Gastrocnemius medialis (tissue), 4 donors: ENCODE measurements at places on chromosomes 7 and 10.

DNA sequence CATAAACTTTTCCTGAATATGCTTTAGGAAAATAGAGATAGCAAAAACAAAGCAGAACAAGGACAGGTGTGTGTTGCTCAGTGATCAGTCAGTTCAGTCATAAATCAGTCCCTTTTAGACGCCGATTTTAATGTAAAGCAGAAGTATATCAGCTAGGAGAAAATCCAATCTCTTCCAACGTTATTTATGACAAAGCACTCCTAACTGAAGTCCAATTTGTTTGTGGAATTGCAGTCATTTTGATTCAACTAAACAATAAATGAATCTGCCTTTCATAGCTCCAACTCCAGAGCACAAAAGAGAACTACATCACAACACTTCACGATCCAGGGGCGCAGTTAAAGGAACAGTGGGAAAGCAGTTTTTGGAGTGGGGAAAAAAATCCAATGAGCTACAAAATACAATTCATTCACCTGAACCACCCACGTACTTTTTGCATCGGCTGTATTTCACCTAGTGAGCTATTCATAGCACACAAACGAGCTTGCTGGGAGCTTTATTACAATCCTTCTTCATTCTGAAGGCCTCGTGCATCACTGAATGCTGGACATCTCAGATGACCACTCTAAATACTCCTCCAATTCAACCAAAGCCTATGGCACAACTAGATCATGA lies 151.3 kb downstream of the LRRN3 start:
- no peak for DNase-seq

GRCh38 chr7:151039850-151040548 lies 8.3 kb upstream of the ASIC3 start:
- no peak for DNase-seq

- no peak for DNase-seq
Observed at GRCh38 chr7:153682628-153683027, 369.6 kb upstream of the DPP6 start.

- DNase-seq: peak; percentile 12
Observed at GRCh38 chr7:44056681-44057080, 8.7 kb downstream of the PGAM2 start.

DNA sequence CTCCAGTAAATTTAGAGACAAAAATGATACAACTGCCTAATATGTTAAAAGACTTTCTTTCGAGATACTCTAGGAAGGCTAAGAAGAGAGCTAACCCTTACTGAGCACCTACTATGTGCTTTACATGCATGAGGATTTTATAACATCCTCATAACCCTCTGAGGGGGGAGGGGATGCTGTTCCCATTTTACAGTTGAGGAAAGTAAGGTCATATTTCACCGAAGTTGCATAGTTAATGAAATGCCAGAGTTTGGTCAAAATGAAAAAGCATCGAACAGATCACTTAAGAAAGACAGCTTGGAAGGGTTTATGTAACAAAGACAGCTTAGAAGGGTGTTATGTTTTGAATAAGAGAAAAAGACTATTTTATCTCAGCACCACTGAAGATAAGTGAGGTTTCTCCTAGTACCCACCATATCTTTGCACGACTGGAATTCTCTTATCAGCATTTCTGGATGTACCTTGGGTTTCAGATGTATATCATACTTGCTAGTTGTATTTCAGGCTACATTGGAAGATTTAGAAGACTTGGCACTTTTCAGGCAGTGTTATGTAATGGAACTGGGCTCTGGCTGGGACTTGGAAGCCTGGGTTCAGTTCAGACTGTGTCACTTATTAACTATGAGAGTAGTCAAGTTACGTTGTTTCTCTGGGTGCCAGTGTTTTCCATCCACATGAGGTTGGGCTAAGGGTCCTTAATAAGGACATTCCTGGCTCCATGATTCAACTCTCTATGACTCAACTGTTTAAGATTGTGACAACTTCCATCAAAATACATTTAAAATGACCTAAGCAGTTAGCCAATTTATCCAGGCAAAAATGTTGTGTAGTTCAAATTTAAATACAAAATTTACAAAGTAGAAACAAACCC lies 6.0 kb downstream of the RHOBTB1 start:
- no peak for DNase-seq

GRCh38 chr7:1725199-1725690 lies 55.2 kb downstream of the ELFN1 start:
- DNase-seq: peak; percentile 88

- DNase-seq: no peak
Observed at GRCh38 chr7:85205754-85206153, 18.9 kb upstream of the SEMA3D start.

DNA sequence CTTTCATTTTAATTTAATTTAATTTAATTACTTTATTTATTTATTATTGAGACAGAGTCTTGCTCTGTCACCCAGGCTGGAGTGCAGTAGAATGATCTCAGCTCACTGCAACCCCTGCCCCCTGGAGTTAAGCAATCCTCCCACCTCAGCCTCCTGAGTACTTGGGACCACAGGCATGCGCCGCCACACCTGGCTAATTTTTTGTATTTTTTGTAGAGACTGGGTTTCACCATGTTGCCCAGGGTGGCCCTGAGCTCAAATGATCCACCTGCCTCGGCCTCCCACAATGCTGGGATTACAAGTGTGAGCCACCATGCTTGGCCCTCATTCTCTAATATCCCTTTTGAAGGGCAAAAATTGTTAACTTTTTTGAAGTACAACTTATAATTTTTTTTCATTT lies 92.9 kb downstream of the XRCC2 start:
- no peak for DNase-seq

GRCh38 chr7:134420424-134421125 lies 38.3 kb downstream of the AKR1B1 start:
- no peak for DNase-seq

DNA sequence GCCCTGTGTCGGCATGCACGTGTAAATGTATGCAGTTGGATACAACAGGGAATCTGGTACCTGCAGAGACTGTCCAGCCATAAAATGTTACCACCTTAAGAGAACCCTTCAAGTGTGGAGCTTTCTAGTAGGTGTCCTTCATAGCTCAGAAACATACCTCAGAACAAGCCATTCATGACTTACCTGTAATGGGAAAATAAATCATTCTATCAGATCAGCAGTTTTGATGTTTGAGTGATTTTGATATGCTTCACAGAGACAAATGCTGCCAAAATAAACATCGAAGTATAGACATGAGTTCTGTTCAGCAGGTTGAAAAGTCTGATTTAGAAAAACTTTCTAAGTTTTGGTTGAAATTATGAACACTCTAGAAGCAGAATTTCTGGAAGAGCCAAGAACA lies 33.5 kb upstream of the UMAD1 start:
- DNase-seq: no peak

DNA sequence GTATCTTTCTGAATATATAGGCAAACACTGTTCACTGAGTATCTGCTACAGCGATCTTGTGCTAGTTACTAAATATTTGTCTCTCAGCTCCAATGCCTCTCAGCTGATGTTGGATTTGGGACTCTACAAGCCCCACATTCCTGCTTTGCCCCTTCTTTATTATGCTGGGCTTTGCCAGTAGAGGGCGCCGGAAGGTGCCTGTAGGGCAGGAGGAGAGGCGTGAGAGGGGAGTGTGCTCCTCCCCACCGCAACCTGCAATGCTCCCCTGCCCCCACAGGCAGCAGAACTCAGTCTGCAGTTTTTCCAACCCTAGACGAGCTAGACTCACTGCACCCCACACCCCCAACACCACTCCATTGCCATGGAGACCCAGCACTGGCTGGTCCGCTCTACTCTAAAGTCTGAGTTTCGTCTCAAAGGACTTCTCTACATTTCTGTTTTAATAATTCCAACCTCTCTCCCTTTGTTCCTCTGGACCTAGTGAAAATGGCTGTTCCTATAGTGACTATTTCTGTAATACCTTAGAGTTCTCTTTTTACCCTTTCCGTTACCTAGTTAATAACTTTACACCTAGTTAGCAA lies 337.6 kb downstream of the CCSER2 start:
- DNase-seq: no peak

- DNase-seq: no peak
Observed at GRCh38 chr10:120562956-120563355, 105.9 kb downstream of the PLPP4 start.

- no peak for DNase-seq
Observed at GRCh38 chr7:34247468-34247867, 342.1 kb downstream of the BMPER start.

- DNase-seq: no peak
Observed at GRCh38 chr7:5426226-5426475, 2.5 kb upstream of the TNRC18 start.

GRCh38 chr7:124893140-124893827 lies 36.3 kb downstream of the POT1 start:
- DNase-seq: no peak

- no peak for DNase-seq
Observed at GRCh38 chr10:116659049-116659670, 38.4 kb downstream of the PNLIPRP2 start.

DNA sequence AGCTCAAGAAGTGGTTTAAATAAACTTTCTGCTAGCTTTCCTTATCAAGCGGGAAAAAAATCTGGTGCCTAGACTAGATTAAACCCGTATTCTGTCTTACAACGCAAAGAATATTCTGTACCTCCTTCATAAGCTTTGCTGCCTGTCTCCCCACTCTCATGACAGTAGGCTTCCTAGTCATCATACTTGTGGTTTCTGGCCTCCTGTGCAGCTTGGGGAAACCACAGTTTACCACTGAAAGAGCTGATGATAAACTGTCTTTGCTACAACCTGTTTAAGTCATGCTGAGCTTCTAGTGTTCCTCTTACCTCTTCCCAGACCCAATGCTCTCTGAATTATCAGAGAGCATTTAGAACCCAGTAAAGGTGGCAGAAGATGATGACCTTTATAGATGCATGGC lies 55.0 kb downstream of the PODXL start:
- DNase-seq: no peak

- DNase-seq: no peak
Observed at GRCh38 chr7:37510043-37510634, 61.5 kb upstream of the ELMO1 start.

DNA sequence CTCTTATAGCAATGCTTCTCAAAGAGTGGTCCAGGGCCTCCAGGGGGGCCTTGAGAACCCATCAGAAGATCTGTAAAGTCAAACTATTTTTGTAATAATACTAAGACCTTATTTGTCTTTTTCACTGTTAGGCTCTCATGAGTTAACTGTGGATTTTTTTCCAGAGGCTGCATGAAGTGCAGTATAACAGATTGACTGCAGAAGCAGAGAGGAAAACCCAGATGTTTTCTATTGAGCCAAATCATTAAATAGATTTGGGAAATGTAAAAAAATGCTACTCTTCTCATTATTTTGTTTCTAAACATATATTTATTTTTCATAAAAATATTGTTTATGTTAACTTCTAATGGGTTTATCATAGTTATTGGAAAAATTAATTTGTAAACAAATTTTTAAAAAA lies 589.0 kb upstream of the LRRTM3 start:
- no peak for DNase-seq

DNA sequence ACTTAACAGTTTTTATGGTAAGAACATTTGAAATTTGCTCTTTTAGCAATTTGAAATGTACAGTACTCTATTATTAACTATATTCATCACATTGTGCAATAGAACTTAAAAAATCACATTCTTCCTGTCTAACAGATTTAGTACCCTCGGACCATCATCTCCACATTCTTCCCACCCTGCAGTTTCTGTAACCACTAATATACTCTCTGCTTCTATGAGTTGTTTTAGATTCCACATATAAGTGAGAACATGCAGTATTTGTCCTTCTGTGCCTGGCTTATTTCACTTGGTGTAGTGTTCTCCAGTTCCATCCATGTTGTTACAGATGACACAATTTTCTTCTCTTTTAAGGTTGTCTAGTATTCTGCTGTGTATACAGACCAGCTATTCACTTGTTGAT lies 88.9 kb upstream of the SEC61G start:
- DNase-seq: no peak

DNA sequence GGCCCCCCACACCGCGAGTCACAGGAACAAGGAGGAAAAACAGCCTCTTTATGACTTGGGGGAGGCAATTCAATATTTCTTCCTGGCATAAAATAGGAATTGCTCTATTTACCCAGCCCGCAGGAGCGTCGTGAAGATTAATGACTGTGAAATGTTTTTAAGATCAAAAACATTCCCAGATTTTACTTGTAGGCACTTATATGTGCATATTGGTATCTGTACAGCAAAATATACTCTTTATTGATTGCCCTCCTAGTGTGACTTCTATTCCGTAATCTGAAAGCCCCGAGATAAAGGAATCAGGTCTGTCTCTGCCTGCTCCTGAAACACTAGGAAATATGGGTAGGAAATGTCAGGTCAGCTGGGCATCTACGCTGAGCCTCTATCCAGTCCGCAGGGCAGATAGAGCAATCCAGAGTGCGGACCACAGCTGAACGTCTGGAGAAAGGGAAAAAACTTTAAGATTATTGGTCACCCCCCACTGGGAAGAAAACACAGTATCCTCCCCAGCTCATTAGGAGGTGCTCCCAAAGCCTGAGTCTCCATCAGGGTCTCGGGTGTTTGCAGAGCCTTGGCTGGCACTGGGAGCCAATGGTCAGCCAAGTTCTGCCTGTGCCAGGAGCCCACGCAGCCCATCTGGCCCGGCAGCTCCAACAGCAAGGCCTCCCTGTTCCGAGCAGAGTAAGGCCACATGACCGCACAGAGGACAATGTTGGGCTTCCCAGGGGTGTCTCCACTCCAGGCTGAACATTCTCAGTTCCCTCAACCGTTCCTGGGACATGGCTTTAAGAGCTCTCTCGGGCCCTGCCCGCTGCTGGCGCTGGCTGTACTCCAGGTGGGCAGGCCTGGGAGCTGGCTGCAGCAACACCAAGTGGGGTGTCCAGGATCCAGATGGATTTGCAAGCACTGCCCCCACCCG lies 7.7 kb downstream of the CTBP2 start:
- DNase-seq: peak; percentile 78

- DNase-seq: no peak
Observed at GRCh38 chr10:90817128-90817889, 40.5 kb downstream of the HTR7 start.

DNA sequence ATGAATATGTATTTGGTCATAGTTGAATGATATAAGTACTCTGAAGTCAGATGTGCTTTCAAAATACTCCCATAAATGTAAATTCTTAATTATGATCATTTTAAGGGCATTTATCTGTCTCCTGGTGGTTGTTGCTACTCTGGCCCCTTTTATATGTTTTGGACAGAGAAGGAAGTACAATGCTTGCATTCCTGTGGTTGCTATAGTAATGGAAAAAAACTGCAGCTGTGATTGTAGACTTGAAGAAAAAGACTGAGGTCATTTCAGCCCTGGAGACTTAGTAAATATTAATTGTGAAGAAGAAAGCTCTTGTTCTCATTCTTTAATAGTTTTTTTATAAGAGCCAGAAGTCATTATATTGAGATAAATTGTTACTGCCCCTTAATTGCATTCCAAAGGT lies 70.2 kb upstream of the FERD3L start:
- DNase-seq: no peak

GRCh38 chr7:29017713-29018112 lies 59.6 kb upstream of the TRIL start:
- no peak for DNase-seq
